Stimulated activated CD8-positive, alpha-beta memory T cell treated with anti-CD3 and anti-CD28 coated beads, Interleukin-15, amount 100 ng/mL, for 24 hours (primary cell): ENCODE measurements at places on chromosomes 2 and 18.

DNA sequence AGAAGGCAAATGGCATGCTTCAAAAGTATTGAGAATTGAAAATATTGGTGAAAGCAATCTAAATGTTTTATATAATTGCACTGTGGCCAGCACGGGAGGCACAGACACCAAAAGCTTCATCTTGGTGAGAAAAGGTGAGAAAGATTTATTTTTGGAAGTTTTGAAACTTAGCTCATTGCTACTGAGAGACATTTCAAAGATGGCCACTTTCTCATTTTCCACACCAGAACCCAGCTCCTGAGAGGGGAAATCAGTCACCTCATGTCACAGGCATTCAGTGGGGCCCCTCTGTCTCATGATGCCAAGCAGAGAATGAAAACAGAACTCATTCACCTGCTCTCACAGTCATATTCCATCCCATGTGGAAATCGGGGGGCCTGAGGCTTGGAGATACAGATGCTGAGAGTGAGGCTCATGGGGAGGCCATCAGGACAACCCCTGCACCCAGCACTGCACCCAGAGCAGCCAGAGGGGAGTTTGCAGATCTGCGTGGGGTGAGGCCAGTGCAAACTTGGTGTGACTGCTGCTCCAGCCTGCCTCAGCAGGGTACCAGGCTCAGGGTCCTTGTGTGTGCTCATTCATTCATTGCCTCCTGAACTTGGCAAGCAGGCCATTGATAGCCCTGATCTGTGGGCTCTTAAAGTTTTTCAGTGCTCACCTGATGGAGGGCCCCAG lies 31.4 kb downstream of the IL18R1 start:
- DNase-seq: no peak

GRCh38 chr2:37569986-37570679 lies 101.3 kb downstream of the CDC42EP3 start:
- DNase-seq: no peak

DNA sequence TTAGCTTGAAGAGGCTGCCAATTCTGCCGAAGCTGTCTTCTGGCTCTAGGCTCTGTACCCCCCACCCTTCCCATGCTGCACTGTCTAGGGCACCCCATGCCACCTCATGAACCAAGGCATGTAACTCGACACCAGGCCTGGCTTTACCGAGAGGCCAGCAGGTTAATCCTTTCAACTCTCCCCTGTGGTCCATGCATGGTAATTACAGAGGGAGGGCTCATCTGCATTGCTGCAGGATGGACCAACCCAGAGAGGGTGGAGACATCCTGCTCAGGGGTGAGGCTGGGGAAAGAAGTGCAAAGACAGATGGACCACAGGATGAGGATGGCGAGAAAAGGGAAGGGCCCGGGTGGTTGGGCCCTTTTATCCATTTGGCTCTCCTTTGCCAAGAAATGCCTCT lies 65.8 kb downstream of the KCTD1 start:
- no peak for DNase-seq

GRCh38 chr2:190864375-190864774 lies 16.2 kb upstream of the GLS start:
- no peak for DNase-seq

GRCh38 chr2:219469186-219469724 lies 29.4 kb upstream of the GMPPA start:
- no peak for DNase-seq
